ENCODE measurements at places on chromosomes 7 and 10.

DNA sequence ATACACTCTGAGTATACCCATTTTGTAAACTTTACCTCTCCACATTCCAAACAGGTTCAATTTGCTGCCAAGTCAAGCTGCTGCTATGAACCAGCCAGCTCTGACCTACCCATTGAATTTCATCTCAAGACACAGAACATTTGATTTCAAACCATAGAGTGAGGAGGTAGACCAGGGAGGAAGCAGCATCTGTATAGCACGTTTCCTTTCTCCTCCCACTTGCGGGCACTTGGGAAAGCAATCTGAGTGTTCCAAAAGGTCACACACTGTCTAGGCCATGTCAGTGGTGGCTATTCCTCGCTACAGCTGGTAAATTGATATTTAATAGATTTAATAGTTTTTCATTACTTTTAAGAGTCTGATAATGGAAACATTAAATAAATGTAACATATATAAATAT lies 147.8 kb upstream of the EEPD1 start:
- no peak for DNase-seq

DNA sequence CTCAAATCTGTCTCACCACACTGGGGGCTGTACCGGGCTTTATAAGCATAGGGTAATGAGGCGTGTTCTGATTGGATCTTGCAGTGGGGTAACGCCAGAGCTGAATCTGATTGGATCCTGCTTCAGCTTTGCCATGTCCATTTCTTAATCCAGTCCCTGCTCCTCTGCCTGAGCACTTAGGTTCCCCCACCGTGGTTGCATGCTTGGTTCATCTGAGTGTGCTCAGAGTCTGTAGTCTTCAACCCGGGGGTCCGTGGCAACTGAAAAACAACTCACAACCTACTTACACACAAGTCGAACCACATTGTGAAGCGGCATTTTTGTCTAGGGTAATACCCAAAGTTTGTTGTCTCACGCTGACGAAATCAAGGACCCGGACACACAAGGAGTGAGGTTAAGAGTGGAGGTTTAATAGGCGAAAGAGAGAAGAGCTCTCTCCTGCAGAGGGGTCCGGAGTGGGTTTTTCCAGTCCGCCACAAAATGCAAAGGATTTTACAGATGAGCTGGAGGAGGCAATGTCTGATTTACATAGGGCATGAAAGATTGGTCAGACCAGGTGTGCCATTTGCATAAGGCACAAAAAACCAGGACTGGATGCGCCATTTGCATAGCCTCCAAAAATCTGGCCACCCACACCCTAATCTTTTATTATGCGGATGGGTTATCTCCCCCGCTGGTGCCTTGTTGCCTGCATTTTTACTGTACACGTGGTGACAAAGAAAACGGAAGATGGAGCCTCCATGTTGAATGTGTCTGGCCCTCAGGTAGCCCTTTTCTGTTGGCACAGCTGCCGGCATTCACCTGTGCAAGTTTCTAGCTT lies 641.8 kb upstream of the FOXK1 start:
- DNase-seq: no peak

GRCh38 chr10:4034907-4035598 lies 250.0 kb upstream of the KLF6 start:
- no peak for DNase-seq

DNA sequence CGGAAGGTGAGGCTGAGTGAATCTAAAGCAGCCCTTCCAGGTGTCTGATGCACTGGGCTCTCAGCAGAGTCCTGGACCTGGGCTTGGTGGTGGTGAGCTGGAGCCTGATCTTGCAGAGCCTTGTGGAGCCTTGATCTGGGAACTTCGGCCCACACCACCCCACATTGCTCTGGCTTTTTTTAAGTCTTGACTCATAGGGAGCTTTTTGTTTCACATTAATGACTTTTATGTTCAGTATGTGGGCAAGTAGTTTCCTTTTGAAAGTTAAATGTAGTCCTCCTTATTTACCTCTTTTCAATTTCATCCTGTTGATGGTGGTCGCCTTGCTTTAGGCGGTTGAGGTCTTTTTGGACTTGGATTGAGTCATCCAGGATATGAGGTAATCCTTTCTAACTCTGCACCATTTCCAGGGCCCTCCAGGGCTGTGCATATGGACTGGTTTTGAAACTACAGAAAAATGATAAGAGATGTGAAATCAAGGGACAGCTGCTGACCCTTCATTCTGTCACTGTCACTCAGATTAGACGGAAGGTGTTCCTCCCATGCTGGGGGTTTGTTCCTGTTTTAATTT lies 2.9 kb upstream of the NRAP start:
- no peak for DNase-seq

- no peak for DNase-seq
Measured at GRCh38 chr7:155265961-155266360, 31.7 kb upstream of the INSIG1 start.

All from effector memory CD4-positive, alpha-beta T cell (primary cell).